ENCODE measurements at places on chromosomes 6 and 20.

DNA sequence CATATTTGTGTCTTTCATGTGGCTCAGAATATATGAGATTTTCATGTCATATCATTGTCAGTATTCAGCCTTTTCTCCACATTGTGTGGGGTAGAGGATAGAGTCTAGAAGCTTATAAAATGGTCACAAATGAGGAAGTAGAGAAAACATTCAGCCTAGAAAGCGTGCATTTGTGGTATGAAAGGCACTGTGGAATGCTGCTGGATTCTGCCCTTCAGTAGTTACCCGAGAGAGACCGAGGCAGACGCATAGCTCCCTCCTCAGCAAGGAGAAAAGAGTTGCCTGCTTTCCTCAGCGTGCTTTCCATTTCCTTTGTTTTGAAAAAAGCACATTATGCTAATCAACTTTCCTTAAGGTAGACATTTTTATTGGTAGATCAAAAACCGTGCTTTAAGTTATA, 28.7 kb downstream of the MYB start:
- DNase-seq: no peak

DNA sequence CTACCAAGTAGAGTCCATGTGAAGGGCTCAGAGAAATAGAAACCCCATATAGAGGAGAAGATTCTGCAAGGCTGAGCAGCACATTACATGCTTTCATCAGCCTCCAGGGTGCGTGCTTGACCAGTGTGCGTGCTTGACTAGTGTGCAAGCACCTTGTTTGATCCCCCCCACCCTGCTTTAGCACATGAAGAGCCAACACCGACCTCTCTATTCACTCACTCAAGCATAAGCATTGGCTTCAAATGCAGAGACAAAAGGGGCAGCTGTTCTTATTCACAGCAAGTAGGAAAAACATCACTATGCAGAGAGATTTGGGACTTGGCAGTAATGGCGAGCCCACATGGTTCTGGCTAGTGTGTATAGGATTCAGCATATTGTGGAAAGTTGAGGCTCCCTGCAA, 278.7 kb upstream of the RNF217 start:
- DNase-seq: no peak

DNA sequence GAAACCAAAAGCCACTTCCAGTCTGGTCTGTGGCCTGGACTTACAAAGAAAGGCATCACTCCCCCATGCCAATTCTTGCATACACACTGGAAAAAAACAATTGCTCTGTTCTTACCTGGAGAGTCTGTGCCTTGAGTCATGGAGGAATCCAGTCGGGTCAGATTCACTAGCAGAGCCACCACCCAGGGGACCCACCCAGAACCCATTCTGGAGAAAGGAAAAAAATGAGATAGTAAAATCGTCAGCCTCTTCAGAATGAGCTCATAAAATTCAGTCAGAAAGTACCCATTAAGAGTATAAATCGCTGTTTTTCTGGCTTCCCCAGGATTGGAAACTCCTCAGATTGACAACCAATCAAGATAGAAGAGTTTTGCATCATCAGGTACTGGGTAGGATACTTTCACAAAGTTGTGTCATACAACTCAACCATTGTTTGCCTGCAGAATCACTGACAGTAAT, at the start of gene HLA-DOB:
Gene HLA-DOB (minus strand): TSS at position 257 of the 459 bp plus-strand sequence. CDS start 51 bp downstream, at position 206.
- DNase-seq: no peak

DNA sequence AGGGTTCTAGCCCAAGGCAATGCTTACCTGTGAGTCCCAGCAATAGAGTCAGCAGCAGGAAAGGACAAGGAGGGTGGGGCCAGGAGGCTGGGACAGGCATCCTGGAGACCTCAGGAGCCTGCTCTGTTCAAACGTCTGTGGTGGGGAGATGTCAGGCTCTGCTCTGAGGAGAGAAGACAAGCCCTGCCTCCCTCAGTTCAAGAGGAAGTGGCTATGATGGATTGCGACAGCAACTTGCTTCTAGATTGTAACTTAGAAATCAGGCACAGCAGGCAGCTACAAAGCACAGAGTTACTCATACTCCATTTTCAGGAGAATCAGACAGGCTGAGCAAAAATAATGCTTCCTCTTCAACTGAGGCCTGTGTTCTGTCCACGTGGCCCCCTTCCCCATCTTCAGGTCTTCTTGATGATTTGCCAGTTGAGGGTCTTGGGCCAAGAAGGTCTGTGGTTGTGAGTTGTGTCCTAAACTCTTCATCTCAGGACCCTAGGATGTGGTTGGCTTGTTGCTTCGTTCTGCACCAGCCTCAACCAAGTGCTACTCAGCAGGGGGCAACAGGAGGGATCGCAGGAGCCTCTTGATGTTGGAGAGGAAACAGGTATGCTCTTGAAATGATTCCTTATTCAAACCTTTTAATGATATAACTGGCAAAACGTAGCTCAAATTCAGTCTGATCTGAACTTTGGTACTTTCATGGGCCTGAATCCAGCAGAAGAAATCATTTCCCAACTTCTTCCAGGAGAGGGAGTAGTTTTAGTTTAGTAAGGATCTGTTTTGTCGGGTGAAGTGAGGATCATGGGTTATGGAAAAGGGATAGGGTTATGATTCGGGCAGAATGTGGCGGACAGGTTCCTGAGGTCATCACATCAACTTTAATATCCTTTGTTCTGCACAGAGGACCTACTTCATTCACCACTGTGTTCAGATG, 31.0 kb downstream of the SIRPB1 start:
- DNase-seq: no peak

- no peak for DNase-seq
Observed at GRCh38 chr6:90106449-90106848, 190.2 kb downstream of the BACH2 start.

GRCh38 chr6:50030350-50030749, 8.6 kb upstream of the DEFB110 start:
- DNase-seq: no peak

DNA sequence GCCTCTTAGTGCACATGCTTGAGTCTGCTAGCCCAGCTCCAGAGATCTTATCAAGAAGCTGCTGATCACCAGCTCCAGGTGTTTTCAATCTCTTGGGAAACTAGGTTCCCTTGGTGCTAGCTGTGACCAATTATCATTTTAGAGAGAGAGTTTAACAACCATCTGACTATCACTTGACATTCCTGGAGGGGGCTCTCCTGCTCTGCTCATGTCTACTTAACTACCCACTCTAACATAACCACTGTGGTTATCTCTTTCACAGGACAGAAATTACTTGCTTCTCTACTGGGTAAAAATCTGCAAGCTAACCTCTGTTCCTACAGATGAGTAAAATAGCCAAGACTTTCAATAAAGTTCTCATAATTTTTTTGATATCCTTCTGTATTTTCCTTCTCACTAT, 823.4 kb upstream of the GJE1 start:
- DNase-seq: peak; percentile 34

DNA sequence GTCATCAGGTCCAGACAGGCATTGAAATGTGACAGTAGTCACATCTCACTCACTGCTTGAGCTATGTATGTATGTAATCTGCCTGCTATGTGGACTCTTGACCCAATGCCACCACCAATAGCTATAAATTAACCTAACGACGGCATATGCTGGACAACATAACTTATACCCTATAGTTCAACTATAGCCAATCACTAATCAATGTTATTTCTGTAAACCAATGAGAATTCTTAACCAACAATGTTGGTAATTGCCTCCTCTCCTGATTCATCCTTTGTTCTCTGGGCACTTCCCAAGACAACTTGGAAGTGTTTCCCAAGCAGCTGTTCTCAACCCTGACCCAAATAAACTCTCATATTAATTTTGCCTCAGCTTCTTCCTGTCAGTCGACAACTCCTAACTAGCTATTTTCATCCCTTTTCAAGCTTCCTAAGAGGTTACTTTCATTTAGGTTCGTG, 24.1 kb upstream of the SERPINB1 start:
- DNase-seq: no peak

DNA sequence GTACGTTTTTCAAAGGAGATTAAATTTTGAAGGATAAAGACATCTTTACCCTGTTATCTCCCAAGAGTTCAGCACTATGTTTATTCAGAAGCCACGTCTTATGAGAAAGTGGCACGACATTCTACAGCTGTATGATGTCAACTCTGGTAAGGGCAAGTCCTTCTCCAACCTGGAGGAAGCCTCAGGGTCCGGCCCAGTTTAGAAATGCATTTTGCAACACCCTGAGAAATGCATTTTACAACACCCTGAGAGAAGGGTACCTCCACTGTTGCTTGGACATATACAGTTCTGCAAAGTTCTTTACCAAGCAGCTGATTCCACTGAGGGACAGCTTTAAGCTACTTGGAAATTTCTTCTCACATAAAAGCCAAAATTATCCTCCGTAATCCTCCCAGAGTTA, 17.5 kb downstream of the NAPB start:
- no peak for DNase-seq

GRCh38 chr6:128246472-128247260, 273.7 kb downstream of the PTPRK start:
- no peak for DNase-seq

- DNase-seq: peak; percentile 31
Observed at GRCh38 chr6:132969196-132969595, 154.8 kb downstream of the RPS12 start.

DNA sequence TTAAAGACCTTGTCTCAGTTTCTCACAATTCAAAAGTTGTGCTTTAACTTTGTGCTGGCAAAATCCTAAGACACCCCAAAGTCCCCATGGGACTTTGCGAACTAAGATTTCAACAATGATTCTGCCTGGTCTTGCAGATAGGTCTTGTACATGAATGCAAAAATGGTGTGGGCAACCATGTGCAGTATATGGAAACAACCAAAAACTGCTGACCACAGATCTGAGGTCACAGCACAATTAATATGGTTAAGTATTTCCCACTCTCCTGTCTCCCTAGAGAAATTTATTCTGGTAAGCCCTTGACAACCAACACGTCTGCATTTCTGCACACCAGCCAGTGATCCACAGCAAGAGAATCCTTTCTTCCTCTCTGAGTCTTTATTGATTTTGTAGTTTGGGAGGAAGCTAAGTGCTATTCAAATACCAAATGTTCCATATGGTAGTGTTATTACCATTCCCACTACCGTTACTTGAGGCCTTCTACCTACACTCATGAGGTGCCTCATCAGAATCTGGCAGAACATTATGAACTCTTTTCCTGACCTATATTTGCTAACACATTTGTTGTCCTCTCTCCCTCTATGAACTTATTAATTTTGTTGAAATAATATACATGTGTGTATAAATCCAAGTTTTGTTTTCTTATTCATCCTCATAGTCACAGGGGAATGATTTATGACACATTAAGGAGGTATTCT, 178.7 kb downstream of the ATXN1 start:
- no peak for DNase-seq

DNA sequence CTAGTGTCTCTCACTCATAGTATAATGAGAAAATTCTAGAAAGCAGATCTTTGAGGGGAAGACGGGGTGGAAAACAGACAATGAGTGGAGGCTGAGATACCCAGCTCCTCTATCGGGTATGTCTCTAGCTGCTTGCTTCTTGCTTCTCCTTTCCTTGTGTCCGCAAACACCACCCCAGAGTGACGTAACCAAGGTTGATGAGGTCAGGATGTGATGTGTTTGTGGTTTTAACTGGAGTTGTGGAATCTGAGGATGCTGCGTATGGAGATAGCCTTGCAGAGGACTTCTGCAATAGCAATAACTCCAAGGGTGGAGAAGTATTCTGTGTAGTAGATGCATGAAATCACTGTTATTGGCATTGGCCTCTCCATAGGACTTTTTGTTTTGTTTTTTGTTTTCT, 132.7 kb upstream of the IFNGR1 start:
- DNase-seq: peak; percentile 8

- DNase-seq: no peak
Observed at GRCh38 chr6:145199961-145200360, 535.4 kb downstream of the EPM2A start.

GRCh38 chr20:61422636-61423425, 170.8 kb downstream of the CDH4 start:
- DNase-seq: no peak

DNA sequence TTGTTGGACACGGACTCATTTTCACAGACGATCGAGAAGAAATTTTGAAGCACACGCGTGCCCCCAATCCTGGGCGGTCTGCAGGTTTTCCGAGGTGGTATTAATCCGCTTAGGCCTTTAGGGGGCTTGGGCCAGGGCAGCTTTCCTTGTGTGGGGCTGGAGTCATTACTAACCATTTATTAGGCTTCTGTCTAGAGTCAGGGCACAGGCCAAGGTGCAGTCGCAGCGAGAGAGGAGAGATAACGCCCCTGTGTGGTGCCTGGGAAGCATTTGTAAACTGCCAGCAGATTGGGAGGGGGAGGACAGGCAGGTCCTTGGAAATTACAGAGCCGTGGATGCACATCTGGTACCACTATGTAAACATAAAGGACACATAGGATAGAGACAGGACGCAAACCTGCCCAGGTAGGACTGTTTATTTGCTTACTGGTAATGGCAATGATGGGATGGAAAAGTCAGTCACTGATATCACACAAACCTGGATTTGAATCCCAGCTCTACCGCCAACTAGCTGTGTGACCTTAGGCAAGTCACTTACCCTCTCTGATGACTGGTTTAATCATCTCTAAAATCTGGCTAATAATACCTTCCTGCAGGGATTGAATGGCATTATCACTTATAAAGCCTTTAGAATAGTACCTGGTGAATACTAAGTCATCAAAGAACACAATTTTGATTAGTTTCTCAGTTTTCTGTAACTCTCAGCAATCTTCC, 76.4 kb downstream of the TMEM242 start:
- no peak for DNase-seq

DNA sequence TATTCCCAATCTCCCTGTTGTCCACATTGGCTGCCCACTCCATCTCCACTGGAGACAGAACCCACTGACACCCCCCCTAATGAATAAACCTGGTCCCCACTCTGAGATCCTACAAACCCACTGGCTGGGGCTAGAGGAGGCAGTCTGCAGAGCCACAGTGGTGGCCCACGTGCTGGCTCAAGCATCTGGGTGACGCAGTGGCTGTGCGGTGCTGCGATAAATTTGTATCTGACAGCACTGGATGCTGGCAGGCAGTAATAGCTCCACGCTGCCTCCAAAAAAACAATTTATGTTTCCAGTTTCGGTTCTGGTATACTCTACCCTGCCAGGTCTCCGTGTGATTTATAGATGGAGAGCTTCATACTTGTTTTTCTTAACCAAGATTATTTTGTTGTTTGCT, 87.1 kb upstream of the SYNDIG1 start:
- DNase-seq: no peak

DNA sequence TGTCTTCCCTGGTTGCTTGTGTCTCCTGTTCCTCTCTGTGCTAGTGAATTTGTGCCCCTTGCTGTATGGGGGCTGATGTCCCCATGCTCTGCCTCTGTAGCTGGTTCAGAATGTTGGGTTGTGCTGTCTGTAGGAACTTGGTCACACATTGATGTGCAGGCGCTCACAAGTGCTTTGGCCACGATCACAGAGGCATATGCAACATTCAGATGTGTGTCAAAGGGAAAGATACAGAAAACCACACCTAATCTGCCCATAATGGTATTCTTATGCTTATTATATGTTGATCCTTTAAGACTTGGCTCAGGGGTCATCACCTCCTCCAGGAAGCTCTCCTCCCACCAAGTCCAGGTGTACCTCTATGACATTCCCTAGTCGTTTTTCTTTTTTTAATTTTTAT, 17.1 kb upstream of the DHX35 start:
- DNase-seq: no peak

DNA sequence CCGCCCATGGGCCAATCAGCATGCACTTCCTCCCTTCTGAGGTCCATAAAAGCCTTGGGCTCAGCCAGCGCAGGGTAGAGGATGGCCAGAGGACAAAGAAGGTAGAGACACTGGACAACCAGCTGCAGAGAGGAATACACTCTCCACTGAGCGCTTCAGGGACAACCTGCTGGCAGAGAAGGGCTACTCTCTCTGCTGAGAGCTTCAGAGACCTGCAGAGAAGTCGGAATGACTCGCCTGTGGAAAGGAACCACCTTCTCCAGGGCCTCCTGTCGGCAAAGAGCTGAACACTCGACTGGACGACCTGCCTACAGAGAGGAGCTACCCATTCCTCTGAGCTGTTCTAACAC, 31.4 kb upstream of the SLA2 start:
- DNase-seq: no peak

GRCh38 chr6:14596410-14596809, 478.8 kb downstream of the CD83 start:
- peak; percentile 78 for DNase-seq

Measured in fibroblast of upper back skin (primary cell).